ENCODE measurements at places on chromosomes 5 and 9. TPM values are rescaled to one million over a fixed set of nuclear protein-coding genes. Genes with fewer than 3 reads are reported as not detected.

- DNase-seq, result no peak
These were observed 17.1 kb downstream of the OTP start for GRCh38 chr5:77621440-77621839.

FAM170A gene
- not detected for total RNA-seq

GRCh38 chr5:117326997-117327396, 752.4 kb upstream of the SEMA6A start:
- DNase-seq, result no peak

GRCh38 chr5:2105141-2105540, 222.4 kb upstream of the IRX4 start:
- no peak for DNase-seq

SPARC gene
- 3,114 TPM for total RNA-seq

DNA sequence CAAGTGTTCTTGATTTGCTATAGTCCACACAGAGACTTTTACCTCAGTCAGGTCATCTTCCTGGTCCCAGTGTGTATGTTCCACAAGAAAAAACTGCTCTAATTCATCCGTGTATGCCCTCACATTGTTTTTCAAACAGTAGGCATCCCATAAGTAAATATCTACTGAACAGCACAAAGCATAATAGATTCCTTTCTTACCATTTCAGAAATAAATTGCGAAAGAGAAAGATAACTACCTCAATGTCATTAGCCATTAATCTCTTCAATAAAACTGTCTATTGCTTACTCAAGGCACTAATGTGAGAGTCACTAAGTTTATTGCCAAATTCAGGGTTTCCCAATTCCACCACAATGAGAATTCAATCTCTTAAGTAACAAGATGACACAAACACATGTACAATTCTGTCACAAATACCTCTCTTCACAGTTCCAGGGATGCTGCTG, 9.6 kb downstream of the FBXW2 start:
- no peak for DNase-seq

ELOVL7 gene
- not detected for total RNA-seq

DNA sequence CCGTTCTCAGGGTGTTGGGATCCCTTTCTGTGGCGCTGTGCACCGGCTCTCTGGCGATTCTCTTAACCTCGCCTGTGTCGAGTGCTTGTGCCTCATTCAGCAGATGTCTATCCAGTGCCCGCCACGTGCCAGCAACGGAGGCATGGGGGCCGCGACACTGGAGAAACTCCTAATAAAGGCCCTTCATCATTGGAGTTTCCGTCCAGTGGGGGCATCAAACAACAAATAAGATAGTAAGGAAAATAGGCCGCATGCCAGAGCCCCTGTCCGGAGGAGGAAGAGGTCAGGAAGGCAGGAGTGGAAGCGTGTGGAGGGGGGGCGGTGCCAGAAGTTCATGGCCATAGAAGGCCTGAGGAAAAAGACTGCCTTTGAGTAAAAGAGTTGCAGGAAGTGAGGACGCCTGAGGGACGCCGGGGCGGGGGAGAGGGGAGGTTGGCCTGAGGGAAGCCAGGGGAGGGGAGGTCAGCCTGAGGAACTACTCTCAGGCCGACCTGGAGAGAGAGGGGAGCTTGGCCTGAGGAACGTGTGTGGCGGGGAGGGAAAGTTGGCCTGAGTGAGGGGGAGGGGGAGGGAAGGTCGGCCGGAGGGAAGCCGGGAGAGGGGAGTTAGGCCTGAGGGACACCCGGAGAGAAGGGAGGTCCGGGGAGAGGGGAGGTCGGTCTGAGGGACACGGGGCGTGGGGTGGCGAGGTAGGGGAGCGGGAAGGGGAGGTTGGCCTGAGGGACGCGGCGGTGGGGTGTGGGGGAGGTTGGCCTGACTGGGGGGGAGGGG, 82.2 kb downstream of the CACNA1B start:
- no peak for DNase-seq

DND1 gene
- total RNA-seq, result 1.1 TPM

BNC2 gene
- 33.1 TPM for total RNA-seq

LTC4S gene
- total RNA-seq, result 0.95 TPM

DNA sequence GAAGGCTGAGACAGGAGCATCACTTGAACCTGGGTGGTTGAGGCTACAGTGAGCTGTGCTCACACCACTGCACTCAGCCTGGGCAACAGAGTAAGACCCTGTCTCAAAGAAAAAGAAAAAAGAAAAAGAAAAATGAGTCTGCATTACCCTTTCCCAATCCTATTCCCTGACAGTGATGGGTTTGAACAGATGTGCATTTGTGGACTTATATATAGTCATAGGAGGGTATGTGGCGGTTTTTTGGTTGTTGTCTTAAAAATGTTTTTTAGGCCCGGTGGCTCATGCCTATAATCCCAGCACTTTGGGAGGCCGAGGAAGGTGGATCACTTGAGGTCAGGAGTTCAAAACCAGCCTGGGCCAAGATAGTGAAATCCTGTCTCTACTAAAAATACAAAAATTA, 13.4 kb downstream of the HDHD3 start:
- no peak for DNase-seq

TMEFF1 gene
- total RNA-seq, result 14.6 TPM

- DNase-seq, result no peak
These were observed 14.1 kb upstream of the NR3C1 start for GRCh38 chr5:143417503-143418139.

ZSWIM6 gene
- 25.7 TPM for total RNA-seq

PAPPA gene
- total RNA-seq, result 0.13 TPM

DNA sequence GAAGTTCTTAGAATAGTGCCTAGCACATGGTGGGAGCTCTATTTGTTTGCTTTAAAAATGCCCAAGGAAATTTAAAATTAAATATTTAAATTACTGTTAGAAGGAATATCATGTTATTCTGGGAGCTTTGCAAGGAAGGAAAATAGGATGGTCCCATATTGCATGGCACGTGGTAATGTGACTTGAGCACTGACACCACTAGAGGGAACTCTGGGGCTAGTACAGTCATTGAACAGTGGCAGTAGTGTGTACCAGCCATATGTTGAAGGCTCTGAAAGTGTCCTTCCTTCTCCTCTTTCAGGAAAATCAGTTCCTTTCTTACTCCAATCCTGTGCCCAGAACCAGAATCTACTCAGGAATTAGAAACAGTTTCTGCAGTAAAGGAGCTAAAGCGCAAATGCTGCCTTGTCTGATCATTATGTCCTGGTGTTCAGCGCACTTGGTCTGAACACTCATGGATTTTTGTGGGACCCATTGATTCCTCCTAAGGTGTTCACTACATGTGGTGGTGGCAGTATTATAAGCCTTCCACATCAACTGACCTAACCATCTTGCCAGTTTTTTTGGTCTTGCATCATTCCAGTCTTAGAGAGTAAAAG, 54.1 kb downstream of the GDA start:
- DNase-seq, result peak; percentile 24

DNA sequence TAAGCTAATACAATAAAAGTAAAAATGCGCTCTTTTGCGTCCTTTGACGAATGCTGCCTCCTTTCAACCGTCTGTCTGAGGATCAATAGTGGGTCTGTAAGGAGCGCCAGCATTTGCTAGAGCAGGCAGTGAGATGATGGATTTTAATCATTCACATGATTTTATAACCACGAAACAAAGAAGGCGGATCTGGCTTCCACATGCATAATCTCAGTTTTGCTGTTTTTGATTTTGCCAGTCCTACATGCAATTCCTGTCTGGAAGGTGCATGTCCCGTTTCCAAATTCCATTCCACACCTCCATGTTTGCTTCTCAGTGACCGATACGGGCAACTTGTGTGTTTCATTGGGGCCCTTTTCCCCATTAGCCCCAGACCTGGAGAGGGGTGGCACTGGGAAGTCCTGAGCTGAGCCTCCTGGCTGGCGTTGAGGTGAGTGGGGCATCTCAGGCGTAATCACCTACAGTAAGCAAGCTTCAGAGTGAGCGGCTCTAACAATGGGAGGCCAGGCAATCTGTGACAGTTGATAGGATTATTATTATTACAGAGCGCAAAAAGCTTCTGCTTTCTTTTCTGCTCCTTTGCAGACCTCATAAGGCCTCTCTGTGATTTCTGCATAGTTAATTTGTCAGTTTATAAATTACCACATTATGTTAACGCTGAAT, 405.4 kb downstream of the ZSWIM6 start:
- no peak for DNase-seq

DNA sequence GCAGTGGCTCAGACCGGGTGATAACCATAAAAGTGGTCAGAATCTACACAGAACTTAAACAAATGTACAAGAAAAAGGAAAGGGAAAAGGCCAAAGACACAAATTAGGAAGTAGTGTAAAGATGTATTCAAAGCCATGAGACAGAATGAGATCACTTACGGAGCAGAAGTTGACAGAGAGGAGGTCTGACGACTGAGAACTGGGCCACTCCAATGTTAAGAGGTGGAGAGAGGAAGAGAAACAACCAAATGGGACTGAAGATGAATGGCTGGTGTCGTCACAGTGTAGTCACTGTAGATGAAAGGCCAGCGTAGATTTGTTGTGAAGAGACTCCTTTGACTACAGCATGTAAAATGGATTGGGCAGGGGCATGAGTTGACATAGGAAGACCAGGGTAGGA, 114.4 kb downstream of the DROSHA start:
- no peak for DNase-seq

DNA sequence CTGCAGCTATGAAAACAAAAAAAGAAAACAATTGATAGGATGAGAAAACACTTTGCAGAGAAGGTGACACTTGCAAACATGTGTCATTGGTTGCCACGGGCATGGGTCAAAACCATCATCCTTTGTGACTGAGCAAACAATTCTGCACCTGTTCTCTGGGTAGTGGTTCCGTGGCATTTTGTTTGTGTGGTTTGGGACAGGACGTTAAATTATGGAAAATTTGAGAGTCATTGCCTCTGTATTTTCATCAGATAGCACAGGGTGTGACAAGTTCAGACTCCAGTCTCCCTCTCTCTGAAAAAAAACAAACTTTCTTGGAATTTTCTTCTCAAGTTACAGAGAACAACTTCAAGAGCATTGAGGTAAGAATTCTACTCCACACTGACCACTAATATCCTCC, 113.4 kb upstream of the HMHB1 start:
- no peak for DNase-seq

GRCh38 chr9:137168904-137169856, 671 bp downstream of the LRRC26 start:
- peak; percentile 39 for DNase-seq

DNA sequence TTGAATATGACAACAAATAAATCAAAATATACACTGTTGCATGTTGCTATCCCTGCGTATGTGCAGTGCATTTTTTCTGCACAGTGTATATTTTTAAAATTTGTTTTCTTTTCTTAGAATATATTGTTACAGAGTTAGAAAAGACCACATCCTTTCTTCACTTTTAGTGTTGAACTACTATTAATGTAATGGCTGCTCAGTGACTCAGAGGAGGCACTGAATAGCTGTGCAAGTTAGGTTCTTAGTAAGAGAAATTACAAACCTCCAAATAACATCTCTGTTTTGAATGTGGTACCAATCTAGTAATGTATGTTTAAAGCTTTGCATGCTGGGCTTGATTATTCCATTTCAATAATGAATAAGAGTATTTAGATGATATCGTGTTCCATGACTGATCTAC, 208.9 kb upstream of the PRR16 start:
- no peak for DNase-seq

SURF6 gene
- 16.4 TPM for total RNA-seq

DNA sequence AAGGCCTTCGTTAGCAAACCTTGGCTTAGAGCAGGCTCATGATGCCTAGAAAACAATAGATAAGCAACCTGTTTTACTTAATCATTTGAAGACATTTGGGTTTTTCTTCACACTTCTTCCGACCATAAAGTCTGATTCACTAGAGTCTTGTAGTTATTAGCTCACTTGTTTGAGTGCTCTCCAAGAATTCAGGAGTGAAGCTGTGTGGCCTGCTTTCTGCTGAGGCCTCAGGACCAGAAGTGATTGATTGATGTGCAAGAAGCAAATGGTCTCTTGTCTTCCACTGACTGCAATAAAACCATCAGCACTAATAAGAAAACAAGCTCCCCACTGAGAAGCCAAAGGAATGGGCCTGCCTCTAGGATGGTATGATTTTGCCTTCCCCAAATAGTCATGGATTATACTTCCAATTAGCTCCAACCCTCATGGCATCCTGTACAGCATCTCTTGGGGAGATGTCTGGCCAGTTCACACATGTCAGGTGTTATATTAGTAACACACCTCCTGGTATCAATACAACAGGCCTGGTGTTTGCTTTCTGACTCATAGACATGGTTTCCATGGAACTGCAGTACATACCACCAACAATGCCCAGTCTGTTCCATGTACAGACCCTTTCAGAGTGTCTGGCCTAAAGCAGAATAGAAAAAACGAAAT, 317.6 kb downstream of the CWC27 start:
- DNase-seq, result no peak

GRCh38 chr9:130194378-130194932, 22.3 kb downstream of the NCS1 start:
- DNase-seq, result no peak

DNA sequence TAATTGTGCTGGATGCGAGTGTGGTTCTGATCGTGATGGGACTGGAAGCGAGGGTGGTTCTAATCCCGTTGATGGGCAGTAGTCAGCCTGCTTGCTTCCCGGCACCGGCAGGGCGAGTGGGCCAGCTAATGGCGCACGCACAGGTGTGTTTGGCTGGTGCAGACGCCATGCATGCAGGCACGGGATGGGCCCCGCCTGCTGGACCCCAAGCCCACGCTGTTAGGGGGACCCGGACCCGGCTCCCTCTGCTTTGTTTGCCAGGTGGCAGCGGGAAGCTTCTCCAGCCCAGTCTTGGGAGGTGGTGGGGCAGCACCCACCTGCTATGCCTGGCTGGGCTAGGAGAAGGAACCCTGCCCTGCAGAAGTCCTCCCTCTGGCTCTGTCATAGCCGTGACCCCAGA, 70.3 kb downstream of the VAV2 start:
- DNase-seq, result no peak

GRCh38 chr9:102428305-102428704, 566.8 kb upstream of the CYLC2 start:
- DNase-seq, result no peak

GABRA6 gene
- not detected for total RNA-seq

- no peak for DNase-seq
These were observed 13.3 kb downstream of the NUP214 start for GRCh38 chr9:131138676-131139075.

- DNase-seq, result no peak
These were observed 80.5 kb upstream of the ANKRD55 start for GRCh38 chr5:56313596-56313995.

DNA sequence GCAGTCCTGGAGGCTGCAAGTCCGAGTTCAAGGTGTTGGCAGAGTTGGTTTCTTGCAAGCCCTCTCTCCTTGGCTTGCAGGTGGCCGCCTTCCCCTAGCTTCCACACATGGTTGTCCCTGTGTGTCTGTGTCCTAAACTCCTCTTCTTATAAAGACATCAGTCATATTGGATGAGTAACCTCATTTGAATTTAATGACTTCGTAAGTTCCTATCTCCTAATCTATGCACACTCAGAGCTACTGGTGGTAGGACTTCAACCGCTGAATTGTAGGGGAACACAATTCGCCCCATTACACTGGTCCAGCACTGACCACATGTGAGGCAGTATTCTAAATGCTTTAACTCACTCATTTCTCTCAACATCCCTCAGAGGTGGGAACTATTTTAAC, 25.9 kb upstream of the ADAMTS2 start:
- DNase-seq, result no peak

ANGPTL2 gene
- 24.5 TPM for total RNA-seq

- DNase-seq, result peak; percentile 25
These were observed 474.2 kb upstream of the FTMT start for GRCh38 chr5:121377461-121377860.

FBN2 gene
- 57.4 TPM for total RNA-seq

Measured in endothelial cell of umbilical vein (primary cell).